Motor neuron (in vitro differentiated cells): ENCODE measurements at places on chromosomes 7 and 10. TPM values are rescaled to one million over a fixed set of nuclear protein-coding genes. Genes with fewer than 3 reads are reported as not detected.

- ATAC-seq: no peak
These were observed 10.4 kb downstream of the CPA2 start for GRCh38 chr7:130276796-130277762.

DNA sequence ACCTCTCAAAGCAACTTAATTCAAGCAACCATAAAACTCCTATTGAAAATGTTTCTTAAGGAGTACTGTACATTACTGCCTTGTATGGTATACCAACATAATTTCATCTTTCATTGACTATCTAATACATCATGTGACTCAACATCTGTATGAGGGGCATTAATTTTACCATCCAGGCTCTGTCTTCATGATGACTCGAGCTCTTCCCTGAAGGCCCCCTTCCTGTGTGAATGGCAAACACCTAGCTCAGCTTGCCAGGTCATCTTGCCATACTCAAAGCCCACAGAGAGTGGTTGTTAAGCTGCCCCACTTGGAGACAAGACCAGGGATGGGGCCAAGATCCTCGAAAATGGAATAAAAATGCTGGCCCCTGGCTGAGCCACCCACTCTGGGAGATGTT lies 82.4 kb downstream of the SGMS1 start:
- ATAC-seq: no peak

- no peak for ATAC-seq
These were observed 174.5 kb upstream of the PRSS58 start for GRCh38 chr7:142432377-142432776.

GRCh38 chr7:33500703-33501701 lies 371.6 kb downstream of the BBS9 start:
- no peak for ATAC-seq

DNA sequence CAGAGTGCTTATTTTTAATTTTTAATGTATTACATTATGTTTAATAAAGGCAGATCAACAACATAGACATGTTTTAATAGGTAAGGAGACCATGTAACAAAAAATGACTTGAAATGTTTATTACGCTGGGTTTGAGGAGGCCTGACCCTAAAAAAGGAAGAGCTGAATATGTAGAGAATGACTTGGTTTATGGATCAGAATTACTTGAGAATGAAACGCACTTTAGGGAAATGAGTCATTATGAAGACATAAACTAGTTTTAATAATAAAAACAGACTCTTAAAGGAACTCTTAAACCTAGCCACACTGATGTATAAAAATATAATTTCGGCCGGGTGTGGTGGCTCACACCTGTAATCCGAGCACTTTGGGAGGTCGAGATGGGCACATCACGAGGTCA lies 56.5 kb downstream of the CTTNBP2 start:
- ATAC-seq: no peak

- ATAC-seq: peak; percentile 87
These were observed 9.1 kb upstream of the ASIC3 start for GRCh38 chr7:151038951-151039849.

GRCh38 chr7:132575419-132575981 lies 770 bp downstream of the PLXNA4 start:
- ATAC-seq: peak; percentile 51

DNA sequence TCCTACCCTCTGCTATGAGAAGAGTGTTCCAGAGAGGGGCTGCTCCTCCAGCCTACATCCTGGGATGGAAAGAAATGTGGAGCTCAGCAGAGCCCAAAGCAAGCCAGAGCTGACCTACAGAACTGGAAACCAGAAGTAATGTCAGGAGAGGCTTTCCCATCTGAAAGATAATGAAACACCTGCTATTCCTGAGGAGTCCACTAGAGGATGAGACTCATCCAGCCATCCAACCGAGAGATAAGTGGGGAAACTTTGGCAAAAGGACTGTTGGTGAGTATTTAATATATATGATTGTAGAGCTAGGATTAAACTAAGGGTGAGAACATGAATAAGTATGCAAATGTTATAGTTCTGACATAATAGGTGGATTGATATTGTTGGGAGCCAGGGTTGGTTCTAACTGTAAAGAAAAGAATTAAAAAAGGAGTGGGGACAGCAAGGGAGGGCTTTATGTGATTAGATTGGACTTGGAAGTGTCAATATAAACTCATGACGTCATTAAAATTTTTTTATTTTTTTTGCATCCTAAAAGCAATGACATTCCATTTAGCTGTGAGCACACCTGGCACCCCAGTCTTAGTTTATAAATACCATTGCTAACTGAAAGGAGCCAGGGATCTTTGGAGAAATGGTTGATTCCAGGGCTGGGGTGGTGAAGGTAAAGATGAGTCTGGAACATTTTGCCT lies 312.8 kb upstream of the NFE2L3 start:
- ATAC-seq: no peak

- ATAC-seq: no peak
These were observed 72.1 kb downstream of the INHBA start for GRCh38 chr7:41630741-41631140.

- ATAC-seq: no peak
These were observed 192.4 kb downstream of the SDK1 start for GRCh38 chr7:3493499-3493898.

Gene EPO
- total RNA-seq: not detected in 2 replicates

Gene CCL24
- total RNA-seq: not detected in 2 replicates

Gene FFAR4
- total RNA-seq: 0.43 and 0.68 TPM in 2 replicates

Gene C10orf120
- 0.38 TPM in 1 of 2 replicates, not detected in the other for total RNA-seq
